ENCODE measurements at places on chromosomes 2 and 18.
A peak's percentile ranks its signal among the peaks of the same experiment; 100 is the strongest.

DNA sequence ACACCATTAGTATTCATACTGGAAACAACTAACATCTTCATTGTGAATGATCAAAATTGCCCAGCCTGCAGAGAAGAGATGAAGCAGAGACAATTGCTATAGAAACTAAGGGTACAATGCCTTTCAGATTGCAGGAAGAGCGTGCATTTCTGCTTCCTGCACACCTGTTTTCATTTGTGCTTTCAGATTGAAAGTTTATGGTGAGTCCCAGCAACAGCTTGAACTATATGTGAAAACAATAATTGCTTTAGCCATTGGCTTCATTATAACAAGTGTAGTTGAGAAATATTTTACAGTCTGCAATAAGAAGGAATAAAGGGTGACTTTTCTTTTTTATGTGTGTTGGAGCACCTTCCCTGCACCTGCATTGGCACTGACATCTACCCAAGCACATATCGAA lies 136.3 kb downstream of the CD8B2 start:
- DNase-seq: no peak

DNA sequence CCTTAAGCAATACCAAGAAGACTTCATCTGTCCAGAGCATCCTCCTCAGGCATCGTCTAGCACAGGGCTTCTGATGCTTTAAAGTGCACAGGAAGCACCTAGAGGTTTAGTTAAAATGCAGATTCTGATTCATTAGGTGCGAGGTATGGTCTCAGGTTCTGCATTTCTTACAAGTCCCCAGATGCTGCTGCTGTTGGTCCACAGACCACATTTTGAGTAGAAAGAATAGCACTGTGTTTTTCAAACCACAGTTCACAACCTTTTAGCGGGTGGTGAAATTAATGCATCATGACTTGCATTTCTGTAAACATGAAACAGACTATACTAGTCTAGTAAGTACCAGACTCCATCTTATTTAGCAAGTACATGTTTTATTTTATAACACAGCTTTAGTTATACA lies 134.6 kb downstream of the TMEFF2 start:
- no peak for DNase-seq

GRCh38 chr2:174005801-174006419 lies 40.7 kb upstream of the SP3 start:
- DNase-seq: no peak

DNA sequence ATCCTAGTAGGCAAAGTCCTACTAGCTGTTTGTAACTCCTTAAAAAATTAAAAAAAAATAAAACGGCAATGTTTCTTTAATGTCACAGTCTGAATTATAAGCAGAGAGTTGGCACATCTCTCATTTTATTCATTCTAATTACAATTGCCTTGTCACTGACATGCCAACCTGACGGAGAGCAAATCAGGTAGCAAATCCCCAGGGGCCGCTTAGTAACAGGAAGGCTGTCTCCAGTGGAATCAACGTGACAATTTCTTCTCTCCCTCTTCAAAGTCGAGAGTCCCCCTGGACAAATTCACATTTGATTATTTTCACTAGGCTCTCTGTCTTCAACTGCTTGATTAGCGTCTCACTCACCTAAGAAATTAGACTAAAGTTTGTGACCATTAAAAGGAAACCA lies 1598.9 kb upstream of the PIK3C3 start:
- DNase-seq: no peak

GRCh38 chr2:9941196-9941995 lies 10.1 kb upstream of the GRHL1 start:
- DNase-seq: peak; percentile 49

DNA sequence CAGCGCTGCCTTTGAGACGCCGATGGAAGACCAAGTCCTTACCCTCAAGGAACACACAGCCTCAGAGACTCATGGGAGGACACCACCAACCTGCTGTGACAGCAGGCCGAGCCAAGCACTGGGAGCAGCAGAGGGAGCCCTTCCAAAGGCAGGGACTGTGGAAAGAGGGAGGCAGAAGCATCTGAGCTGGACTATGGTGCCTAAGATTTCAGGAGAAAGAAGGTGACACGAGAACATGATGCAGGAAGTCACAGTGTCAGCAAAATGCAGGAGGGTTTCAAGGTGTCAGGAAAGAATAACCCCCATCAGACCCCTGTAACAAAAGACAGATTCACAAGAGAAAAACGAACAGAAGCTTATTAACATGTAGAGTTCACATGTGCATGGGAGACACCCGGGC lies 24.2 kb upstream of the COX7A2L start:
- DNase-seq: no peak

DNA sequence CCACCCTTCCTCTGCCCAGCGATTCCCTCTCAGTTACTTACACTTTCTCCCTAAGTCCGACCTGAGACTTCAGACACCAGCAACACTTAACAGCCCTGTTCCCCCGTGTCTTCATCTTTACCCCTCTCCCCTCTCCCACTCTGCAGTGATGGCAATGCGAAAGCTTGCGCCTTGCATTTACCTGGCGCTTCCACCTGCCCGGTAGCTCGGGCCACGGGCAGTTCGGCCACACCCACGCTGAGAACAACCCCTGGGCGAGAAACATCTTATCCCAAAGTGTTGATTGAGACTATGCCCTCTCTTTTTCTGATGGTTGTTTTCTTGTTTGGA lies 558 bp downstream of the DNAJC10 start:
- peak; percentile 6 for DNase-seq

GRCh38 chr18:25827228-25827627 lies 263.2 kb downstream of the SS18 start:
- no peak for DNase-seq

- DNase-seq: no peak
Measured at GRCh38 chr18:21575656-21576055, 24.8 kb downstream of the ESCO1 start.

GRCh38 chr2:102313471-102313870 lies 2.1 kb downstream of the IL1RL1 start:
- no peak for DNase-seq

DNA sequence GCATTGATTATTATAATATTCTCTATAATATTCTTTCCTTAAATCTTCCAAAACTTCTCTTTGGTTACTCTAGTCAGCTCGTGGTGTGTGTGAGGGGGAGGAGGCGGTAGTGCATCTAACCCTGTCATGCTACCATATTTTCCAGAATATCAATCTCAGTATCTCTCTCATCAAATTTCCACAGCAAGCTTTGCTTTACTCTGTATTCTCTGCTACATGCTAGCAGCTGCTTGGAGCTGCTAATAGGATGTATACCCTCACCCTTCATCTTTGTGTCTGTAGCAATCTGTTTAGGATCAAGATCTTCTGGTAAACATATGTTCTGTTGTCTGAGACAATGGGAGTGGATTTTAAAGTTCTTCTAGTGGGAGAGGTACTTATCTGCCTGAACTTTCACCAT lies 303.8 kb upstream of the KLHL14 start:
- DNase-seq: no peak

- DNase-seq: no peak
Measured at GRCh38 chr2:69518841-69519240, 81.6 kb upstream of the NFU1 start.

GRCh38 chr18:64409511-64409910 lies 260.6 kb upstream of the LINC00305 start:
- DNase-seq: peak; percentile 11

DNA sequence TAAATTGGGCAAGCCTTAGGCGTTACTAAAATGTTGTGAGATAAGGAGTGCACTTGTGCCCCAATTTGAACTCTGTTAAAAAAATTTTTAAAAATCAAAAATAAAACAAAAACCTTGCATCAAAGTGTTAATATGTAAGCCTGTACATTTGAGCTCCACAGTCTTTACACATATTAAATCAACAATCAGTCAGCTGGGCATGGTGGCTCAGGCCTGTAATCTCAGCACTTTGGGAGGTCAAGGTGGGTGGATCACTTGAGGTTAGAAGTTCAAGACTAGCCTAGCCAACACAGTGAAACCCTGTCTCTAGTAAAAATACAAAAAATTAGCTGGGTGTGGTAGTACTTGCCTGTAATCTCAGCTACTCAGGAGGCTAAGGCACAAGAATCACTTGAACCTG lies 16.3 kb downstream of the TMEM17 start:
- no peak for DNase-seq

GRCh38 chr18:67875944-67876343 lies 359.4 kb upstream of the DSEL start:
- no peak for DNase-seq

DNA sequence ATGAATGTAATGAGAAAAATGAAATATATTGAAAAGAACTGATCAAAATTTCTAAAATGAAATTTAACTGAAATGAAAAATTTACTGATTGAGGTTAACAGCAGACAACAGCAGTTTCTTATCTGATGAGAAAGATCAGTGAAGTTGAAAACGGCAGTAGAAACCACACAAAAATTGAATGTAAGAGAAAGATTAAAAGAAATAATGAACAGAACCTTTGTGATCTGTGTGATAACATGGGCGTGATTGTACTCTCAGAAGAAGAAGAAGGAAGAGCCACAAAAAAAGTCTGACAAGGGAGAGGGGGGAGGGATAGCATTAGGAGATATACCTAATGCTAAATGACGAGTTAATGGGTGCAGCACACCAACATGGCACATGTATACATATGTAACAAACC lies 45.2 kb downstream of the FAM117B start:
- DNase-seq: no peak

DNA sequence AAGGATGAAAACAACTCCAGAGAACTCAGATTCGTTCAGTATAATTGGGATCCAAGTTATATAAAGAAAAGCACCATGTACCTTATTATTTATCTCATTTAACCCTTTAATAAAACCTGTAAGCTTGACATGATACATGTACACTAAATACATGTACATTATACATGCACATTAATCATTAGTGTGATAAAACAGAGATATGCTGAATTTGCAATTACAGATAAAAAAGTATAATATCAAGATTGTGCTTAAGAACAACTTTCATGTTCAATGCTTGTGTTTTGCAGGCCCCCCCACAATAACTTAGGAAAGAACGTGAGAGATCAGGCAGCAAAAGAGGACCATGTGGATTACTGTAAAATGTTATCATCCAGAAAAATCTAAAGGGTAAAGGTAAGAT lies 385.4 kb upstream of the GYPC start:
- no peak for DNase-seq

GRCh38 chr2:237270520-237270919 lies 143.4 kb downstream of the COL6A3 start:
- no peak for DNase-seq

- no peak for DNase-seq
Measured at GRCh38 chr2:223314811-223315210, 262.8 kb downstream of the KCNE4 start.

DNA sequence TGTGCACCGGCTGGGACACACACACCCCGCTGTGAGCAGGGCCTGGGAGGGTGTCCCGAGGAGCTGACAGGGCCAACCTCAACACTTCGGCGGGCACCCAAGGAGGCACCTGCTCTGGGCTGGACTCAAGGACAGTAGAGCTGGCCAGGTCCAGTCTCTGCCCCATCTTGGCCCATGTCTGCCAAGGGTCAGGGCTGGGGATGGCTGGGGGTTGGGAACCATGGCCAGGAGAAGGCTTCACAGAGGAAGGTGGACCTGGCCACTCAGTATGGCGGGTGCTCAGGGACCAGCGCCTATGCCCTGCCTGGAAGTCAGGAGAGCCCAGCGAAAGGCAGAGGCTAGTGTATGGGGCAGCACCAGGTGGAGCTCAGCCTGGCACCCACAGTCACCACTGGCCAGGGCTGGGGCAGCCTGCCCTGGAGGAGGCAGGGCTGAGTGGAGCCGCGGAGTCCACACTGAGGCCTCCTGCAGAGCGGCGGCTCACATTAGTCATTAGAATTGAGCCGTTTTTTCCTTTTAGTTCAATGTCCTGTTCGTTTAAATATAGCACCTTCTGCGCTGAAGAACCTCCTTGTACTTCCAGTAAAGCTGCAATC lies 4.2 kb downstream of the ERFE start:
- no peak for DNase-seq

GRCh38 chr2:214481204-214481603 lies 70.3 kb downstream of the VWC2L start:
- DNase-seq: peak; percentile 11

- no peak for DNase-seq
Measured at GRCh38 chr2:48944956-48945355, 189.4 kb upstream of the LHCGR start.

DNA sequence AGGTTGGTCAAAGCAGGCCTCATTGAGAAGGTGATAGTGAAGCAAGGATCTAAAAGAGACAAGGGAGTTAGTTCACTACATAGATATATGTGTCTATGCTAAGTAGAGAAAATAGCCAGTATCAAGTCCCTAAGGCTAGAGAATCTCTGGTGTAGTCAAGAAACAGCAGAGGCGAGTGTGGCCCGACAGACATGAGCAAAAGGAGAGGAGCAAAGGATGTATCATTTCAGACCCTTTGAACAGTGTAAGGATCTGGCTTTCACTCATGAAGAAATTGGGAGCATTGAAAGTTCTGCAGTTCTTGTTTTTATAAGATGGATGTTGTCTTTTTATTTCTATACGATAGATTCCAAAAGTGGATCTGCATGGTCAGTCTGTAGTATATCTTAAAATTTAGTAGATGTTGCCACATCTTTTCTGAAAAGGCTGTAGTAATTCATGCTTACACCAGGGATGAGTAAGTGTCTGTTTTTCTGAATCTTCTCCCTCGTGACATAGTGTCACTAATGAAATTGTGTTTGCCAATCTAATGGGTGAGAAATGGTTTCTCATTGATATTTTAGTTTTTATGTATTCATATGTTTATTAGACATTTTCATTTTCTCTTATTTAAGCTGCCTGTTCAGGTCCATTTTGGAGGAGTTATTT lies 18.8 kb downstream of the SP100 start:
- no peak for DNase-seq

DNA sequence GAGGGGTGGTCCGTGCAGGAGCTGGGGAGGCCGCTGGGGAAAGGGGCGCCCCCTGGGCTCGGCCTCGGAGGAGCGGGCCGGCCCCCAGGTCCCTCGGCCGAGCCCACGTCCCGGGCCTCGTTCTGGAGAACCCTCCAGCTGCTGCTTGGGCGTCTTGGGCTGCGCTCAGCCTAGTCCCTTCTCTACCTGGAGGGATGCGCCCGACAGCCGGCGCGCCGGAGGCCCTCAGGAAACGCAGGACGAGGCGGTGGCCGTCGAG lies 293 bp upstream of the D2HGDH start:
- DNase-seq: no peak
